ENCODE measurements at places on chromosomes 1 and 21. TPM values are rescaled to one million over a fixed set of nuclear protein-coding genes. Genes with fewer than 3 reads are reported as not detected.

DNA sequence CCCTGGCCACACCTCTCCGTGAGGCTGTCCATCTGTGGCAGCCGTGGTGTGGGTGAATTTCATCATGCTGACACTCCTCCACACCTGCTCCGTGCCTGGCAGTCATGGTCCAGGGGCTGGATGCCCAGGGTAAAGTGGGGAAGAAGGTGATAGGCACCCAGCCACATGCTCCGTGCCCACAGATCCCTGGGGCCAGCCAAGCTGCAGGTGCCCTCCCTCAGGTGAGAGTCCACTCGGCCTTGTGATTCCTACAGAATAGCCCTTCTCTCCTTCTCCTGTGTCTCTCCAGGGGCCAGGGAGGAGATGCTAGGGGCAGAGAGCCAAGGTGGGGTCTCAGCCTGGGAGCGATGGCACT is 16.8 kb upstream of the POFUT2 start:
- DNase-seq = no peak

DNA sequence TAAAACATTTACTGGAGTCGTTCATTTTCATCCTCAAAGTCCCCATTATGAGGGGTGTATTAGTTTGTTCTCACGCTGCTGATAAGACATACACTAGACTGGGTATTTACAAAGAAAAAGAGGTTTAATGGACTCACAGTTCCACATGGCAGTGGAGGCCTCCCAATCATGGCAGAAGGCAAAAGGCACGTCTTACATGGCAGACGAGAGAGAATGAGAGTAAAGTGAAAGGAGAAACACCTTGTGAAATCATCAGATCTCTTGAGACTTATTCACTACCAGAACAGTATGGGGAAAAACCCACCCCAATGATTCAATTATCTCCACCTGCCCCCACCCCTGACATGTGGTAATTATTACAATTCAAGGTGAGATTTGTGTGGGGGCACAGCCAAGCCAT is 830.4 kb upstream of the RGS18 start:
- DNase-seq = no peak

DNA sequence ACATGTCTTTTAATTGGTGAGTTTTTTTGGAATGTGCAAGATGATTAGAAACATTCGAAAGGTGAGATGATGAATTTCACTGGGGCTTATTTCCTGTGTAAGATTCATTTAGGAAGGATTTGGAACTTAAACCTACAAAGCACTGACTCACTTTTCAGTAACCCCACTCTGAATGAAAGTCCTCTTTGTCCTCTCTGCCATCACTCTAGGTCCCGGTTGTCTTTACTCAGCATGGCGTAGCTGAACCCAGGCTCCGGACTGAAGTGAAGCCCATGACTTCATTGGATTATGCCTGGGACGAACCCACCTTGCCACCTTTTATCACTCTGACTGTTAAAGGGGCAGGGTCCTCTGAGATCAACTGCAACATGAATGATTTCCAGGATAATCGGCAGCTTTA is 139.4 kb downstream of the VPS13D start:
- no peak for DNase-seq

PLA2G2D gene
- 0.25 TPM for total RNA-seq

OR2T33 gene
- total RNA-seq = not detected

- no peak for DNase-seq
These were observed 445.1 kb downstream of the SIPA1L2 start for GRCh38 chr1:232184561-232185530.

- no peak for DNase-seq
These were observed 141.0 kb downstream of the SDCCAG8 start for GRCh38 chr1:243396876-243397275.

SLC44A3 gene
- total RNA-seq = 55.4 TPM

Measured in colonic mucosa (tissue), 4 donors.